ENCODE measurements at places on chromosomes 16 and 17.
A peak's percentile ranks its signal among the peaks of the same experiment; 100 is the strongest.

- DNase-seq, result no peak
Measured at GRCh38 chr17:68148936-68149335, 98.9 kb upstream of the AMZ2 start.

DNA sequence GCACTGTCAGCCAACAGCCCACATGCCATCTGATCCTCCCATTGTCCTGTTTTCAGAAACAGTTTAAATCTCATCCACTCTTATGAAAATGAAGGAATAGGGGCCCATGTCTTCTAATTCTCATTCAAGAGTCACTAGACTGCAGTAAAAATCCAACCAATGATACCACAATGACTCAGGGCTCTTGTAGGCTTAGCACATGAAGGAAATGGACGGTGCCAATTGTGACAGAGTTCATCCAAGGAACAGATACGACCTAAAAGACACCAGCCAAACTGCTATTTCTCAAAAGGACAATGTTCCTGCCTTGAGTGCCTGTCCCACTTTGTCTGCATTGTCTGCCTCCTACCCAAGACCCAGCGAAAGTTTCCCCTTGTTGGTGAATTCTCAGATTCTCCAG, 204.8 kb upstream of the COX10 start:
- DNase-seq, result no peak

DNA sequence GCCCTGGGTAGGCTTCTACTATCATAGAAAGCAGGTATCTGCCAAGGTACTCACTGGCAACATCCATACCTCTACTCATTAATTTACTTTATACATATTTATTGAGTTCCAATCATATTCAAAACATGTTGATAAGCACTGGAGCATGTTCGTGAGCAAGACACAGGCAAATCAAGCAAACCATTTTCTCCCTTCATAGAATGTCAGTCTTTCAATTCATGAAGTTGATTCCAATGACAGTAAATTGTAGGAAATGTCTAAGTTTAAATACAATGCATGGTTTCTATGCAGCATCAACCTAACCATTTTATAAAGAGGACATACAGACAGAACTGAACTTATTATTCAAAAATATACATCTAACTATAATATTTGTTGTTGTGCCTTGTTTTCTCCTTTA, 978.6 kb downstream of the CDH8 start:
- DNase-seq, result no peak

- DNase-seq, result no peak
Measured at GRCh38 chr17:43669971-43670644, 8.4 kb upstream of the MEOX1 start.

DNA sequence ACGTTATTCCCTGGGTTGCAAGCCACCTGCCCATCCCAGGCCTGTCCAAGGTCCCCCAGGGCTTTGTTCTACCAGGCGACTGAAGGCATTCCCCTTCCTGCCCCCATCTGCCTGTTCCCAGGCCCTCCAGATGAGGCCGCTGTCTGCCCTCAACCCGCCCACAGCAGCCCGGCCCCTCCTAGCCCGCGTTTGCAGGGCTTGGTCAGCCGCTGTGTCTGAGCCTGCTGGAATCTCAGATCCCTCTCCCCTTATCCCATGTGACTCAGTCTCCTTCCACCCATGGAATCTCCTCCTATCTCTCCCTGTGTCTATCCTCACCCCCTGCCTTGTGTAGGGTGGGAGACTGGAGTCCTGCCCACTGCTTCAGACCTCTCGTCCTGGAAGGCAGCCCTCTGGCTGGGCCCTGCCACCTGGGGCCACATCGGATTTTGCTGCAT, 186.0 kb upstream of the TNRC6C start:
- DNase-seq, result peak; percentile 72

GRCh38 chr17:78997231-78997741, 12.3 kb downstream of the CANT1 start:
- DNase-seq, result peak; percentile 31

- DNase-seq, result no peak
Measured at GRCh38 chr16:30361180-30361579, 6.1 kb upstream of the CD2BP2 start.

DNA sequence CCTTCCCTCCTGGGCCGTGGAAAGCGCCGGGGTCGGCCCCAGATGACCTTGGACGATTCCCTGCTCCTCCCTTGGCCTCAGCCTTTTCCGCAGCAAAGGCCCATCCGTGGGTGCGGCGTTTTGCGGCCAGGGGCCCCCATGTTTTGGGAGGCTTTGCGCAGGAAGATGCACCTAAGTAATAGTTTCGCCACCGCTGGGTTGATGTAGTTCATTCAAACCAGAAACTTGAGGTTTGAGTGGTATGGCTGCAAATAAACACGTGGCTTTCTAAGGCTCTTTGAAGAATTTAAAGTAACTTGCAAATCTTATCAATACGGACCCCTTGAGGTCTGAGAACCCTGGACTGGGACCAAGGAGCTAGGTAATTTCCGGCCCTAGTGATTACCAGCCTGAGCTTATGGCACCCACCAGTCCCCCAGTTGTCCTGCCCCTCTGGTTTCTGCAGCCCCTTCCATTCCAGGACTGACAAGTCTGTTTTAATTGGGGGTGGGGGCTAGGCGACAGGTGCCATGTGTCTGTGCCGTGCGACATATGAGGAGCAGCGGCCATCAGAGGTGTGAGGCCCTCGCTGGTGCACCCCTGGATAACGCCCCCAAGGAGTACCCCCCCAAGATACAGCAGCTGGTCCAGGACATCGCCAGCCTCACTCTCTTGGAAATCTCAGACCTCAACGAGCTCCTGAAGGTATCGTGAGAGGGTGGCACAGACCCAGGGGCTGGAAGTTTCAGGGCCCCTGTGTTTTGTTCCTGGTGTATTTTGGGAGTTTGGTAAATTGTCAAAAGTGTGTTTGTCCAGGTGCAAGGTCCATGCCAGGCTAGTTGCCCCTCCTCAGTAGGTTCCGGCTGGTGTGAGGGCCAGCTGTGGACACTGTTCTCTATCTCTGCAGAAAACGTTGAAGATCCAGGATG, 834 bp downstream of the MRPL12 start:
- no peak for DNase-seq

GRCh38 chr16:9695152-9695551, 487.1 kb downstream of the GRIN2A start:
- DNase-seq, result no peak

DNA sequence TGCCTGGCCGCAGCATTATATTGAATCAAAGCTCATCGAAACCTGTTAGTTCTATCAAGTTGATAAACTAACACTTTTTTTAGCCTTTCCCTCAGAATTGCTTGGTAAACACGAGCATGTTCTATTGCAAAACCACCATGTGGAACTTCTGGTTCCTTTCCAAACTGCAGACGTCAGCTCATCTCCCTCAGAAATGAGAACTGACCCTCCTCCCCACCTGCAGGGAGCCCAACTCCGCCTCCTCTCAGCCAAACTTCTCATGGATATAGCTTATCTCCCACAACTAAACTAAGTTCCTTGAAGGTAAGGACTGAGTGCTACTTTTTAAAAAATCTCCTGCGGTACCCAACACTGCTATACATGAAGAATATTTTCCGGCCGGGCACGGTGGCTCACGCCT, 6.7 kb downstream of the SHMT1 start:
- no peak for DNase-seq

Measured in NCI-H1694 treated with DMSO at 0.1 percent for 48 hours (cell line).